ENCODE measurements at places on chromosomes 1 and 21.

- DNase-seq: no peak
Measured at GRCh38 chr1:63617450-63617849, 24.2 kb downstream of the PGM1 start.

DNA sequence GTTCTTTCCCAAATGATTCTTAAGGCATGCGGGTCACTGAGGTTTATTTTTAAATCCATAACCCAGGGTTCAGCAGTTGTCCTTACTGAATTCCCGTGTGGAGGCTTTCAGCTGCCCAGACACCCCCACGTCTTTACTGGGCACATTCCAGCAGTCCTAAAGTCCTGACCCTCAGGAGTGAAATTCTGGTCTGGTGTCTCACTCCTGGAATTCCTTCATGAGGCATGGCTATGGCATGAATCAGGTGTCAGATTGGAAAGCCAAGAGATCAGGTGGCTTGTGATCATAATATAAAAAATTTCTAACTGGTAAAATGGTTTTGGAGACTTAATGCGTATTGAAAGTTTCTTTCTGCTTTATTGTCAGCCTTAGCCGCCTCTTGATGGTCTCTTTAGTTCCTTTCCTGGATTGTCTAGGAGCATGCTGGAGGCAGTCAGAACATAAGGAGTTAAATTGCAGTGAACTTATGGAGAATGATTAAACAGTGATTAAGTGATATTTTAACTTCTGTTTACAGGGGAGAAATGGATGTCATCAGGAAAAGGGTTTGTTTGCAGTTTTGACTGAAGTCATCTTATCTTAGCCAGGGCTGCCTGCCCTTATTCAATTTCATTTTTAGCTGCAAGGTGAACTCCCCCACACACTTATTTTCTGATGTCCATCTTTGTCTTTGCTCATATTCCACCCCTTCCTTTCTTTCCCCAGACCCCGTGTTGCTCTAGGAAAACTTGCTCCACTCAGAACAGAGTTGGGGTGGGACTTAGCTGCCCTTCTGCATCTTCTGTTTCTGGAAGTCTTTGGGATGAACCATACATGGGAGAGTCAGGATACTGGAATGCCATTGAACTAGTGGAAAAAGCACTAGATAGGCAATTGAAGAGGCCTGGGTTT, 25.7 kb upstream of the MACF1 start:
- peak; percentile 84 for DNase-seq

DNA sequence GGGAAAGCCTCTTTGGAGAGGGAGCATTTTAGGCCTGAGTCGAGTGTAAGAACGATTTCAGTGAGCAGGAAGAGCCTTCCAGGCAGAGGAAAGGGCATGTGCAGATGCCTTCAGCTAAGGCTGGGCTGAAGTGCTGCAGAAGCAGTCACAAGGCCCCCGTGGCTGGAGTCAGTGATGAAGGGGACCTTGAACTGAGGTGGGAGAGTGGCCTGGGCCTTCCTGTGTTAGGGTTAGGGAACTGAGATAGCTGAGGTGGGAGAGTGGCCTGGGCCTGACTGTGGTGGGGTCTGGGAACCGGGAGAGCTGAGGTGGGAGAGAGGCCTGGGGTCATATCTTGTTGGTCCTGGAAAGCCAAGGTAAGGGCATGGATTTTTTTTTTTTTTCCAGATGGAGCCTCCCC, 50.9 kb upstream of the ETV3 start:
- DNase-seq: no peak

GRCh38 chr1:87816646-87817045, 488.0 kb downstream of the LMO4 start:
- DNase-seq: no peak

- no peak for DNase-seq
Measured at GRCh38 chr1:227883641-227884301, 64.0 kb downstream of the WNT9A start.

- DNase-seq: no peak
Measured at GRCh38 chr1:163768576-163768975, 446.8 kb downstream of the NUF2 start.

DNA sequence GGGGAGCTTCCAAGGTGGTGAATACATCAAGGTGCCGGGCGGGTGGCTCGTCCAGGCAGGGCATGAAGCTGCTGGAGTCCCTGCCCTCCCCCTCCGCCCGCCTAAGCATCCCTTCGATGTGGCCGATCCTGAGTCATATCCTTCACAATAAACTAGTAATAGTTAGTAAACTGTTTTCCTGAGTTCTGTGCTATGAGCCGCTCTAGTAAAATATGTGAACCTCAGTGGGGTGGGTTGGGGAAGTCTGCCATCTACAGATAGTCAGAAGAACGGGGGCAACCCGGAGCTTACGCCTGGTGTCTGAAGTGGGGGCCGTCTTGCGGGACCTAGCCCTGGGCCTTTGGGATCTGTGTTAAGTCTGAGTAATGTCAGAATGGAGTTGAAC, 21.6 kb downstream of the C2CD2 start:
- DNase-seq: peak; percentile 80

GRCh38 chr1:67376381-67376780, 53.8 kb downstream of the SERBP1 start:
- DNase-seq: peak; percentile 2

DNA sequence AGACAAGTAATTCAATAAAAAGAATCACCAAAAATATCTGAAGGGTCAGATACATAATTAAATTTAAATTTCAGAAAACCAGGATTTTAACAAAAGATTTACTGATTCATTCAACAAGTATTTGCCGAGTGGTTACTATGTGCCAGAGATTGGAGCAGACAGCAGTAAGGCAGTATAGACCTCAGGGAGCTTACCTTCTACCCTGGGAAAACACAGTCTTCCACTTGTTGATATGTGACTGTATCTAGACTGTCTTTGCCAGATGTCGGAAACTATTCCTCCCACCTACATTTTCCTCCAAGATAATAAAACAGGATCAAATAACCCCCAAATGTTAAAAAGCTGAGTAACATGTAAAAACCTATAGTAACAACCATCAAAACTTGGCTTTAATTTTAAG, 6.2 kb downstream of the HNRNPR start:
- DNase-seq: no peak

DNA sequence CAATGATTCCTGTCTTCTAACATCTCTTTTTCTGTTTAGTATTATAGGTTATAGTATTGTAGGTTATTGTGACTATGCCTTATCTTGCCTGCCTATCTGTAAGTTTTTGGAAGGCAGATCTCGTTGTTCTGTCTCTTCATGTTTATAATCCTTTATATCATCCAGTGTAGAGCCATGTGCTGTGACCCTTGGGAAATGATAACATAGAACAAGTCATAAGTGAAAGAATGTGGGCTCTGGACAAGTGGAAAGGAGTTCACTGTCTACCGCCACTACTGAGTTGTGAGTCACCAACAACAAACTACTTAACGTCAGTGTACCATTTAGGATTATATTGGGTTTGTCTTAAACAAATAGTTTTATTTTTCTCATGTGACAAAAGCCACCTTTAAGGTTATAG, 139.3 kb downstream of the LYPLAL1 start:
- peak; percentile 76 for DNase-seq

DNA sequence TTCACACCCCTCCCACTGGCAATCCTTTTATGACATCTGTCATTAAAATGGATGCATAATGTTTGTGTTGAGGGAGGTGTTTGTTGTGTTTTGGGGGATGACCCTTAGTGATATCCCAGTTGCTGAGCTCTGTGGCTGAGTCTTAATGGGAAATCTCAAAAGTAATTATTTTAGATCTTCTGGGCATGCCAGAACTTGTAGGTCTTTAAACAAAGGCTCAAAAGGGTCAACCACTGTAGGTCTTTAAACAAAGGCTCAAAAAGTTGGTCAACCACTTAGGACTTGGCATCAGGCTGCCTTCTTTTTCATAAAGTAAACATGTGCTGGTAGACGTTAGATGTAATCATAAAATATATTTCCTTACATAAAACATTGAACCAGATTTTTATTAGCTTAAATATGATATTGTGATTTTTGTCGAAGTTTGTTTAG, 78.0 kb downstream of the CDC14A start:
- DNase-seq: no peak
